NCI-H1436 treated with DMSO at 0.1 percent for 48 hours (cell line): ENCODE measurements at places on chromosomes 2 and 18.

GRCh38 chr2:145744541-145745386 is 1224.8 kb upstream of the ZEB2 start:
- DNase-seq = no peak

GRCh38 chr2:154670083-154670482 is 28.4 kb upstream of the KCNJ3 start:
- DNase-seq = no peak

DNA sequence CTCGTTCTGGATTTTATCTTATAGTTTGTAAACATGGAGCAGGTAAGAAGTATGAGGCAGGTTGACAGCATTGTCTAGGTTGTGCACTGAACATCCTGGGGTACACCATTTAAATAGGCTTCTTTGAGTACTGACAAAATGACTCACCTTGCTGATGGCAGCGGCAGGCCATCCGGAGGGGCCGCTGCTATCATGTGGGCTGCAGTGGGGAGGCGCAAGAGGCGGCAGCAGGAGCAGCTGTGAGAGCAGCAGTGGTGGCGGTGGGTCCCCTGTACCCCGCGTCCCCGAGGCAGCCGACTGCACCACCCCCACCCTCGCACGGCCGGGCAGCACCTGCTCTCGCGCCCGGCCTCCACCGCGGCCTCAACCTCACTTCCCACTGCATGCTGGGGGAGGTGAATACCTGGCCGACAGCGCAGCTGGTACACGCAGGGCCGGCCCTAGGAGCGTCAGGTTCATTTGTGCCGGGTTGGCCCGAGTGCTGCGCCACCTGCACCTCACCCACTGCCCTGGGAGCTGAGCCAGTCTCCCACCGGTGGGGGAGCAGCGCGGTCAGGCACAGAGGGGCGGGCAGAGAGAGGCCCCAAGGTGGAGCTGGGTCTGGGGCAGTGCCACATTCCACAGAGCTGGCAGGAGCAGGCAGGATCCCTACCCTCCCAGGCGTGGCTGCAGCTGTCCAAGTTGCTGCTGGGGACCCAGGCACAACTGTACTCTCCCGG is 154.5 kb upstream of the RBMS1 start:
- DNase-seq = no peak

DNA sequence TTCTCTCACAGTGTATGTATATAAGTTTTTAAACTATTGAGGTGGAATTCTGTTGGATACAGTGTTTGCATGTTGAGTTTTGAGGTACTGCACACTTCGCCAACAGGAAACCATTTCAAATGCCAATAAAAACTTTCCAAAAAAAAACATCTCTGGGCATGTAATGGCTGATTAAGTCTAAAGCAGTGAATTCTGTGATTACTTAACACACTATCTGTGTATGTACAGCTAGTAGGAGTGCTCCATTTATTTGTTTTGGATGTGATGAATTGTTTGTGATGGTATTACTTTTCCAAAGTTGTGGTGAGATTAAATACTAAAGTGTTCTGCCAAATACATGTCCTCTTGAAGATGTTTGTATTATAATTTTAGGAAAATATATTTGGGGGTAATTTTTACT is 31.1 kb downstream of the MMADHC start:
- no peak for DNase-seq

DNA sequence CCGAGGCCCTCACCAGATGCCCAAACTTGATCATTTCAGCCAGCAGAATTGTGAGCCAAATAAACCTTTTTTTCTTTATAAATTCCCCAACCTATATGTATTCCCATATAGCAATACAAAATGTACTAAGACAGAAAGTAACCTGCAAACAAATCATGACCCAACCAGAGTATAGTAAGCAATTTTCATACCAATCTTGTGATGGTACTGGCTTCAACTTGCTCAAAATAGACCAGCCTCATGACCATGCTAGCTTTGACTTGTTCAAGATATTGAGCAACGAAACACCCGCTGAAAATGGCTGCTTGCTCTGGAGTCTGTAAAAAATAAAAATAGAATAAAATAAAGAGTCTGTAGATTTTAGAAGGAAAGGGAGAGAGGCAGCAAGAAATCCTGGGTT is 97.6 kb downstream of the C1D start:
- no peak for DNase-seq

DNA sequence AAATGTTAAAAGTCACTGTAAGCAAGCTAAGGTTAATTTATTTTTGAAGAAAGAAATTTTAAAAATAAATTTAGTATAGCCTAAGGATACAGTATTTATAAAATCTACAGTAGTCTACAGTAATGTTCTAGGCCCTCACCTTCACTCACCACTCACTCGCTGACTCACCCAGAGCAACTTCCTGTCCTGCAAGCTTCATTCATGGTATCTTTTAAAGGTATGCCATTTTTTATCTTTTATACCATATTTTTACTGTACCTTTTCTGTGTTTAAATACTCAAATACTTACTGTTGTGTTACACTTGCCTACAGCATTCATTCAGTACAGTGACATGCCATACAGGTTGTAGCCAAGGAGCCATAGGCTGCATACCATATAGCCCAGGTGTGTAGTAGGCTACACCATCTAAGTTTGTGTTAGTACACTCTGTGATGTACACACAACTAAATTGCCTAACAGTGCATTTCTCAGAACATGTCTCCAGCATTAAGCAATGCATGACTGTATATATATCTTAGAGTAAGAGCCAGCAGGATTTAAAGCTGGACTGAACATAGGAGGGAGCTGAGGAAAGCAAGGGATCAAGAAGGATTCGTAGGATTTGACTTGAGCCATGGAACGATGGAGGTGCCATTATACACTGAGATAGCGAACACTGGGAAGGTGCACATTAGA is 83.1 kb upstream of the KLF7 start:
- no peak for DNase-seq

DNA sequence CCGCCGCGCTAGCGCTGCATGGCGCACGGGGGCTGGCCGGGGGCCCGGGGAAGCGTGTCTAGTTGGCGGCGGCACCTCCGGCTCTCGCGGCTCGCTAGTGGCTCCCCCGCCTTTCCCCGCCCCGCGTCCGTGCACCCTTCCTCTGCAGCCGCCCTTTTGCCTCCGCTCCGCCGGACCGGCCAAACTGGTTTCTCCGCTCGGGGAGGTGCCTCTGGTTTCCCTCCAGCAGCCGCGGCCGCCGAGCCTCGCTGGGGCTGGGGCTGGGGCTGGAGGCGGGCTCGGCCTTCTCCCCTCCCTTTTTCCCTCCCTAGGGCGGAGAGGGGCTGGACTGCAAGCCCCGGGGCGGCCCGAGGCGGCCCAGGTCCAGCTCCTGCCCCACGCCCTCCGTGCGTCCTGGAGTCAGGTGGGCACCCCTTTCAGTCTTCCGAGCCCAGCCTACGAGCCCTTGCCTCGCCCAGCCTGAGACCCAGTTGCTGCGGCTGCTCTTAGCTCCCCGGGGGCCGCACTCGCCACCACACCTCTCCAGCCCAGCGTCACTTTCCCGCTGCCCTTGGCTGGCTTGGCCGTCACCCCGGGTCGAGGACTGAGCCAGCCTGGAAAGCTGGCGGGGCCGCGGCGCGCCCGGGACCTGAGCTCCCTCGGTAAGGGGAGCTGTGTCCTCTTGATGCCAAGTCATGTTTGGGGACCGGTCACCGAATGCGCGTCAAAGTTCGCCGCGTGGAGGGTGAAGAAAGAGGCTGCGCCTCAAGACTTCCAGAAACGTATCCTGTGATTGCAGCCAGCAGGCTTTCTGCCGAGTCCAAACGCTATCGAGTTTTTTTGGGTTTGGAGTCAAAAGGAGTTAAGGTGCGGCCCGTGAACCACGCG is at the start of gene ATP8B1:
TSS of gene ATP8B1 (minus strand) at position 213 of the 867 bp plus-strand sequence. CDS start 71,508 bp downstream, outside the sequence.
- no peak for DNase-seq
